GM04504 (cell line): ENCODE measurements at places on chromosomes 11 and 22.

- DNase-seq, result no peak
Measured at GRCh38 chr11:117557361-117557760, 229.7 kb downstream of the CEP164 start.

GRCh38 chr11:113105592-113105991, 144.4 kb downstream of the NCAM1 start:
- no peak for DNase-seq

- DNase-seq, result no peak
Measured at GRCh38 chr11:10522276-10522675, 18.7 kb downstream of the RNF141 start.

- DNase-seq, result peak; percentile 27
Measured at GRCh38 chr11:33329705-33330329, 72.6 kb downstream of the HIPK3 start.

- peak; percentile 52 for DNase-seq
Measured at GRCh38 chr11:32894149-32894827, 1.7 kb downstream of the QSER1 start.

DNA sequence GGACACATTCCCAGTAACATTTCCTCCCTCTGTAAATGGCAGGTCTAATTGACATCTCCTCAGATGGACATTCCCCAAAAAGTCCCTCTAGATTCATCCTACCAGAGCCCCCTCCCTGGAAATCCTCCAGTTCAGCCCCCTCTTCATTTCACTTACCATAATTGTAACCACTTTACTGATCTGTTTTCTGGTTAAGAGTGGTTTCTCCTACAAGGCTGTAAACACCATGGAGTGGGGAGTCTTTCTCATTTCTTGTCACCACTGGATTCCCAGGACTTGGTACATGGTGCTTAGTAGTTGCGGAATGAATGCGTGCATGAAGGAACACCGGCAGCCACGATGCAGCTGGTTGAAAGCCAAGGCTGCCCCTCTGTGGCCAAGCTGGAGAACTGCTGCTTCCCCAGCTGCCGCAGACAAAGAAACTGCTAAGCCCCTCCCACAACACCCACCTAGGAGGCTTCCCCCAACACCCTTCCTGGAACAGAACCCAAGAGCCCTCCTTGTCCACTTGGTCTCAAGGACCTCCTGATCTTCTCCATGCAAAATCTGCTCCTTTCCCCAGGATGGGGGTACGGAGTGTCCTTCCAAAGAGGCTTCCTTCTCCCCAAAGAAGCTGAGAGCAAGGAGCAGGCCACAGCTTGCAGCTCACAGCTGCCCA, 18.6 kb upstream of the SCARF2 start:
- DNase-seq, result peak; percentile 58

GRCh38 chr11:96267496-96268032, 75.4 kb downstream of the MAML2 start:
- DNase-seq, result no peak

DNA sequence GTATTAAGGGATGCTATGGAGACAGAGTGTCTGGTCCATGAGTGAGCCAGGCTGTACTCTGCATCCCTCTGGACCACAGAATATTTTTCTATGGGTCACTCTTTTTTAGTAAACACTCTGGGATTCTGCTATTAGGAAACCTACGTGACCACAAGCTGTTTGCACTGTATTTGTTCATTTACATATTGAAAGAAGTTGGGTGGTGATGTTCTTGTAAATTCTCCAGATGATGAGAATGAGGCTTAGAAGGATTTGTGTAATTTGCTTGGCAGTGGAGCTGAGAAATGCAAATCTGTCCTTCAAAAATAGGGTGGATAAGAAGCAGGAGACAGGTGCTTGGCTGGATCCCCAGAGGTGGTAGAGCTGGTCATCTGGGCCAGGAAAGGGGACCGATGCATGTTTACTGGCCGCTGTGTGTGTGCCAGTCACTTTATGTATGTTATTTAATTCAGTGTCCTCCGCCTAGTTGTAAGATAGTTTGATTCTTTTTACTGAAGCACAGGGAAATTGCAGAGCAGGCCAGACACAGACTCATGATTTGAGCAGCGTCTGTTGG, 63.7 kb upstream of the HEPHL1 start:
- DNase-seq, result no peak
